Caudate nucleus (tissue), 63 donors: ENCODE measurements at places on chromosomes 16 and 17.

DNA sequence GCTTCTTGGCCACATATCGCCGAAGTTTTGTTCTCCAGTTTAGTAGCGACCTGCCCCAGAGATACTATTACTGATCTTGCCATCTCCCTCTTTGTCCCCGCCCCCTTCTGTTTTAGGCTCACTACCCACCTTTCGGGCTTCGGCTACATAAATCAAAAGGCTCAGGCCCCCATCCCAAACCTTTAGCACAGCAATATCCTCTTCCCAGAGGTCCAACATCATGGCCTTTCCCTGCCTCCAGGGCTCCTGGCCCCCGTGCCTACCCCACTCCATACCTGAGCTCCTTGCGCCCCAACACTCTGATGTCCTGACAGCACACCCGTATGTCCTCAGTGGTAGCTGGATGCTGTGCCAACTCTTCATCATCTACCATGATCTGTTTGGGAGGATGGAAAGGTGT, 2.9 kb upstream of the PSMC5 start:
- DNase-seq = no peak

DNA sequence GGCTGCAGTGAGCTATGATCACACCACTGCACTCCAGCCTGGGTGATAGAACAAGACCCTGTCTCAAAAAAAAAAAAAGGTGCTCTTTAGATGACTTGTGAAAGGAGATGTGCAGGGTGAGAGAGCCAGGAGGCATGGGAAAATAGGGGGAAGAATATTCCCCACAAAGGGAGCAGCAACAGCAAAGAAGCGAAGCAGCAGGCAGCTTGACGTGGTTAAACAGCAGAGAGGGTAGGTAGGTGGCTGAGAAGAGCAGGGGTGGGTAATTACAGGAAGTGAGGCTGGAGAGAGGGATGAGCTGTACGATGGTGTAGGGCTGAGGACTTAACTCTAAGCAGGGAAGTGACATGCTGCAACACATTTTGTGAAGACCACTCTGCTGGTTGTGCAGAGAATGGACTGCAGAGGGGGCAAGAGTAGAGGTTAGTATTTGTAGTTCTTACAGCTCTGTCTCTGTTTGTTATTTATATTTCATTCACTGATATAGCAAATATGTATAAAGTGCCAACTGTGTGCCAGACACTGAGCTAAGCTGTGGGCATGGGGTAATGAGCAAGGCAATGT, 1.6 kb downstream of the HEATR3 start:
- DNase-seq = peak; percentile 3

DNA sequence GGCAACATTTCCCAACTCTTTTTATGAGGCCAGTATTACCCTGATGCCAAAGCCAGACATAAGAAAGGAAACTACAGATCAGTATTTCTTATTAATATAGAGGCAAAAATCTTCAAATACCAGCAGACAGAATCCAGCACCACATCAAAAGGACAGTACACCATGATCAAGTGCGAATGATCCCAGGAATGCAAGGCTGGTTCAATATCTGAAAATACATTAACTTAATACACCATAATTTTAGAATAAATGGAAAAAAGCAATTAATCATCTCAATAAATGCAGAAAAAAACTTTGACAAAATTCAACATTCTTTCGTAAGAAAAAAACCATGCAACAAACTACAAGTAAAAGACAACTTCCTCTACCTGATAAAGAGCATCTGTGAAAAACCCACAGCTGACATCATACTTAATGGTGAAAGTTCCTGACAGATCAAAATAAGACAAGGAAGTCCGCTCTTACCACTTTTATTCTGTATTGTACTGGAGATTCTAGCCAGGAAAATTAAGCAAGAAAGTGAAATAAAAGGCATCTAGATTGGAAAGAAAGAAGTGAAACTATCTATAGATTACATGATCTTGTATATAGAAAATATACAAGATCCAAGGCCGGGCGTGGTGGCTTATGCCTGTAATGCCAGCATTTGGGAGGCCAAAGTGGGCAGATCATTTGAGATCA, 26.4 kb upstream of the MAPK3 start:
- no peak for DNase-seq

GRCh38 chr17:33396818-33397217, 103.7 kb upstream of the ASIC2 start:
- DNase-seq = no peak

DNA sequence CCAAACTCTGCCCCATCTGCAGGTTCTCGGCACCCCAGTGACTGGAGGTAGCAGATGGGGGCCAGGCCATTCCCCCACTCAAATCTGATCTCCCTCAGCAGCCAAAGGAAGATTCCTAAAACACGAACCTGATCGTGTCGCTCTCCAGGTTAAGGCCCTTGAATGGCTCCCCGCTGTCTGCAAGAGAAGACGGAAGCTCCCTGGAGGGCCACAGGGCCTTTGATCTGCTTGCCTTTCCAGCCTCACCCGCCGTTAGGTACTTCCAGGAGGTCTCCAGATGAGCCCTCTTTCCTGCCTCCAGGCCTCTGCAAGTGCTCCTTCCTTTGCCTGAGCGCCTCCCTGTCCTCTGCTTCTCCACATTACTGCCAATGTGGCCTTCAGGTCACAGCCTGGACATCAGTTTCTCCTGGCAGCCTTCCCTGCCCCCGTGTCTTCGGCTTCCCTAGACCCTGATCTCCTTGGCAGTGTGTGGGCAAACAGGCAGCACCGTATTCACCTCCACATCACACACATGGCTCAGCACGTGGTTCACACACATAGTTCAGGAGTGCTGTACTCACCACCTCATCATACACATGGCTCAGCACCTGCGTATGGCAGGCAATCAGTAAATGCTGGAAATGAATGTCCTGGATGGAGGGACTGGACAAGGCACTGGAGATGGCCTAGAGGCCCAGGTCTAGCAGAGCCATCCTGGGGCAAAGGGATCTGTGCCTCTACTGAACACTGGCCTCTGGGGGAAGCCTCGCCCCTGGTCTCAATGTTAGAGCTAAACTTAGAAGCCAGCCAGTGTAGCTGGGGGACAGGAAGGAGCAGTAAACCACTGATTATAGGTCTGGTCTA, 26.4 kb upstream of the MRPS23 start:
- no peak for DNase-seq

GRCh38 chr17:49247944-49248343, 17.4 kb upstream of the PHOSPHO1 start:
- DNase-seq = no peak

- DNase-seq = no peak
These were observed 635 bp downstream of the SCPEP1 start for GRCh38 chr17:56978441-56979090.

GRCh38 chr16:78932355-78932943, 668.1 kb downstream of the MAF start:
- DNase-seq = no peak

GRCh38 chr16:2046893-2047329, 723 bp downstream of the NTHL1 start:
- no peak for DNase-seq

GRCh38 chr16:70677499-70678120, 8.2 kb downstream of the MTSS2 start:
- DNase-seq = no peak

- DNase-seq = no peak
These were observed 103.9 kb downstream of the METRNL start for GRCh38 chr17:83183145-83183948.

DNA sequence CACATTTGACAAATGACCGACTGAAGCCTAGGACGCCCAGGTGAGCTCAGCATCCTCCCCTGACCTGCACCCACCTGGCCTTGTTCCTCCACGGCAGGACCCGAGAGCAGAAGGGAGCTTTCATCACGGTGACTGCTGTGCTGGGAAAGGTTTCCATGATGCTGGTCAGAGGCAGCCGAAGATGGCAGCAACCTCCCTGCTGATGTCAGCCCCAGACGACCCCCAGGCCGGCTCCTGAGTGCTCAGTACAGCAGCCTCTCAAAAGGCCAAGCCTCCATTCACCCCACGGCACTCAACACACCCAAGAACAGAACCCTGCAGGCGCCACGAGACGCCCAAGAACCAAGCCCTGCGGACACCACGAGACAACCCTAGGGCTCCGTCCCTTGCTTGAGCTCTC, 119.8 kb downstream of the ANKRD11 start:
- no peak for DNase-seq

DNA sequence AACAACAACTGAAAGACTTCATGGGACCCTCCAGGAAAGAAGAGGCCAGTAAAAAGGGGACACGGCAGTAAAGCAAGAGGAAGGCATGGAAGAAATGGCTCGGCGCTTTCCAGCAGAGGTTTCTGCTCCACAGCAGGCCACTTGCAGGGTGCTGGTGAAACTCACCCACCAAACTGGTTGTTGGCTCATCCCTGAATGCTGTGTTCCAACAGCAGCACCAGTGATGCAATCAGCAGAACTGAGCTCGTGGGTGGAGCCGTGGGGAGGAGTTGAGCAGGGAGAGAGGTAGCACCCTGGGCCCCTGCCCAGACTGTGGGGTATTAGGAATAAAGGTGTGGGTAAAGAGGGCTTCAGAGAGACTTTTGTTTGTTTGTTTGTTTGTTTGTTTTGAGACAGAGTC, 62.8 kb upstream of the ADCY9 start:
- peak; percentile 20 for DNase-seq
